Psoas muscle (tissue), 8 donors: ENCODE measurements at places on chromosomes 16 and 17. TPM values are rescaled to one million over a fixed set of nuclear protein-coding genes. Genes with fewer than 3 reads are reported as not detected.

HS3ST3B1 gene
- polyA plus RNA-seq: 1.6 TPM

DNA sequence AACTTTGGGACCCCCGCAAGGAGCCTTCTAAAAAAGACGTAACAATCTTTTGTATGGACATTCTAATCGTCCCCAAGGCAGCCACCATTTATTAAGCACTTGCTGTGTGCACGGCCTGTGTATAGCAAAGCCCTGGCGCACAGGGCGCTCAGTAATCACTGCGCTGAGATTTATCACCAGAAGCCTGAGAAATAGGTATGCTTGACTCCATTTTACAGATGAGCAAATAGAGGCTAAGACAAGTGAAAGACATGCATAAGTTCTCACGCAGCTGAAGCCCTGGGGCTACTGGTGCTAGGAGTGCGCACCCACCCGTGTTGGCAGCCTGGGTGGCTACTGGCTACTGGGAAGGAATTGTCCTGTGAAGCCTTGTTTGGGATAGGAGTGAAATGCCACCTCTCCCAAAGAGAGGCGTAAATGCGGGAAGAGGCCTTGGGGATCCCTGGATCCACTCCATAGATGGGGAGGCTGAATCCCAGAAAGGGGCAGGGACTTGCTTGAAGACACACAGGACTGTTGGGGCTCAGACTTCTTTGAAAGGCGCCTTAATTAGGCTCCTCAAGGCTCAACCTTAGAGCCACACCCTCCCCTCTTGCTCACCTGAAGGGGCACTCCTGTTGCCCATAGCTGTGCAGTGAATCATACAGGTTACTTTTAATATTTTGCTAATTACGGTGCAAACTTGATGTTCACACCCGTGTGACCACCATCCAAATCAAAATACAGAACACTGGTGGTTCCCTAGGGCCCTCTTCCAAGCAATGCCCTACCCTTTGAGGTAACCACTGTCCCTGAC is 634 bp upstream of the NATD1 start:
- H3K27ac ChIP-seq: peak overlapping the region; percentile 94
- no peaks in the 10 kb centered on the region for H3K27me3 ChIP-seq
- H3K4me3 ChIP-seq: peak overlapping the region; percentile 71

DNA sequence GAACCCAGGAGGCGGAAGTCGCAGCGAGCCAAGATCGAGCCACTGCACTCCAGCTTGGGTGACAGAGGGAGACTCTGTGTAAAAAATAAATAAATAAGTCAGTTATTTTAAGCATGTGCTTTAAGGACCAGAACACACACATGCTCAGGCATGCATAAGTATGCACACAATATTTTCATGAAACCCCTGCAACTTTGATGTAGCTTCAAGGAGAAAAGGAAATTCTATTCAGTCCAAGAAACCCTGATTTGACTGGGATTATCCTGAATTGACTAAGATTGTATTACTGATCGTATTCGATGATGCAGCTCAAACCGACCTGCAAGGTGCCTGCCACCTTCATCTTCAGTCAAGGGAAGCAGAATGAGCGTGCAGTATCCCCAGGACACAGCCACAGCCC is 841 bp downstream of the TEKT5 start:
- DNase-seq: no peak
- H3K4me1 ChIP-seq: no peaks in the 10 kb centered on the region
- no peaks in the 10 kb centered on the region for H3K27me3 ChIP-seq

DNA sequence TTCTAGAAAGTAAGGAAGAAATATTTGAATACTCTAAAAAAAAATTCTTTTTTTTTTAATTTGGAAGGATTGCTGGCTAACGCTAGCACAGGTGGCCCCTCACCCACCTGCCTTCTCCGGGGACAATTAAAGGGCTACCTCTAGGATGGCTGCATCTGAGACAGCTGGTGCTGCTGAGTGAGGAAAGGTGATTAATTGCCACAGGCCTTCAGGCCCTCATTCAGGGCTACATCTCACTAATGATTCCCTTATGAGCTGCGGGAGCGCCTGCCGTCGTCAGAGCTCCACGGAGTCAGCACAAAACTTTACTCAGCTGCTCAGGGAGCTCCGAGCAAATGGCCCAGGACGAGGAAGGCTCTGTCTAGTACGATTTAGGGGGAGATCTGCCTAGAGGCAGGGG is 27.0 kb upstream of the AKTIP start:
- H3K4me1 ChIP-seq: peaks cover 10% of the 10 kb centered on the region
- no peak overlapping the region for H3K27ac ChIP-seq
- H3K27me3 ChIP-seq: no peaks in the 10 kb centered on the region
- H3K36me3 ChIP-seq: no peaks in the 10 kb centered on the region
- no peak for DNase-seq

DNA sequence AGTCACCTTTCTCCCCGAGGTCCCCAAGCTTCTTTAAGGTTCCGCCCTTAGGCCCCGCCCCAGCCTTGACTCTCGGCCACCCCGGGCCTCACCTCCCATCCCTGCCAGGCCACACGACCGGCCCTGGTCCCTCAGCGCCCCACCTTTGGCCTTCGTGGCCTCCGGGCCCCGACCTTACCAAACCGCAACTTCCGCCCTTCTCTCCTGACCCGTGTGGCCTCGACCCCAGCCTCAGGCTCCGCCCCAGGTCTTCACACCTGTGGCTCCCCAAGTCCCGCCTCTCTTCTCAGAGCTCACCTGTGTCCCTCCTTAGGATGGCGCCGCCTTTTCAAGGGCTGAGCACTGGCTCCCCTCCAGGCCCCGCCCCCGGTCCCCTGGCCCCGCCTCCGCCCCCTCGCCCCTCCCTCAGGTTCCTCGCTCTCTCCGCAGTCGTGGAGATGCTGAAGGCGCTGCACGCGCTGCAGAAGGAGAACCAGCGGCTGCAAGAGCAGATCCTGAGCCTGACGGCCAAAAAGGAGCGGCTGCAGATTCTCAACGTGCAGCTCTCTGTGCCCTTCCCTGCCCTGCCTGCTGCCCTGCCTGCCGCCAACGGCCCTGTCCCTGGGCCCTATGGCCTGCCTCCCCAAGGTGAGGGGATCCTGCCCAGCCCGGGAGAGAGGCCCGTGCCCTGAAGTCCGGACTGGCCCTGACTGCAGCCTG is 10.0 kb upstream of the CISD3 start:
- no peak overlapping the region for H3K27ac ChIP-seq
- no peaks in the 10 kb centered on the region for H3K4me1 ChIP-seq
- no peaks in the 10 kb centered on the region for H3K27me3 ChIP-seq
- no peak overlapping the region for H3K4me3 ChIP-seq

DNA sequence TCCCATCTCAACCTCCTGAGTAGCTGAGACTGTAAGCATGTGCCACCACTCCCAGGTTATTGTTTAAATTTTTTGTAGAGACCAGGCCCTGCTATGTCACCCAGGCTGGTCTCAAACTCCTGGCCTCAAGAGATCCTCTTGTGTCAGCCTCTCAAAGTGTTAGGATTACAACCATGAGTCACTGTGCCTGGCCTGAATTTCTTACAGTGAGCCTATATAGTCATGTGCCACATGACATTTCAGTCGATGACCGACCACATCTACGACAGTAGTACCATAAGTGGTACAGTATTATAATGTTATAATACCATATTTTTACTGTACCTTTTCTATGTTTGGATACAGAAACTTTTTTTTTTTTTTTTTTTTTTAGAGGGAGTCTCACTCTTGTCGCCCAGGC is 195.3 kb downstream of the STX8 start:
- H3K4me1 ChIP-seq: no peaks in the 10 kb centered on the region
- H3K4me3 ChIP-seq: no peak overlapping the region
- DNase-seq: no peak
- H3K27me3 ChIP-seq: no peaks in the 10 kb centered on the region
- no peaks in the 10 kb centered on the region for H3K36me3 ChIP-seq

DNA sequence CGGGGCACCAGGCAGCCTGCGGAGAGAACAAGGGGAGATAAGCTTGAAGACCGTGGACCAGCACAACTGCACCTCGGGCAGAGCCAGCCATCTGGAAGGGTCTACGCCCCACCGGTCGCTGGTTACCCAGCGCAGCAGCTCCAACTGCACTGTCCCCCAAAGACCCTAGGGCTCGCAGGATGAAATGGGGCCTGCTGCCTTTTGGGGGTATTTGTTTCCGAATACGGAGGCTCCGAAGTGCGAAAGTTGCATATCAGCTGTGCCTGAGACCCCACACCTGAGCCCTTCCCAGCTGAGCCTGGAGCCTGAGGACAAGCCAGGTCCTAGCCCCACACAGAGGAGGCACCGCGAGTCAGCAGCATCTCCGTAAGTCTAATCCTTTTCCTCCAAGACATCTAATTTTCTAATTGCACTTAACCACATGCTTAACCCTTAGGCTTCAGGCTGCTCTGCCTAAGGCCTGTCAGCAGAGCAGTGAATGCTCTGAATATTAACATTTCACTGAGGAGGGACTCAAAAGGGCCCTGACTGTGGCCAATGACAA is 4.0 kb downstream of the KIFC3 start:
- no peaks in the 10 kb centered on the region for H3K36me3 ChIP-seq
- no peak for DNase-seq

DNA sequence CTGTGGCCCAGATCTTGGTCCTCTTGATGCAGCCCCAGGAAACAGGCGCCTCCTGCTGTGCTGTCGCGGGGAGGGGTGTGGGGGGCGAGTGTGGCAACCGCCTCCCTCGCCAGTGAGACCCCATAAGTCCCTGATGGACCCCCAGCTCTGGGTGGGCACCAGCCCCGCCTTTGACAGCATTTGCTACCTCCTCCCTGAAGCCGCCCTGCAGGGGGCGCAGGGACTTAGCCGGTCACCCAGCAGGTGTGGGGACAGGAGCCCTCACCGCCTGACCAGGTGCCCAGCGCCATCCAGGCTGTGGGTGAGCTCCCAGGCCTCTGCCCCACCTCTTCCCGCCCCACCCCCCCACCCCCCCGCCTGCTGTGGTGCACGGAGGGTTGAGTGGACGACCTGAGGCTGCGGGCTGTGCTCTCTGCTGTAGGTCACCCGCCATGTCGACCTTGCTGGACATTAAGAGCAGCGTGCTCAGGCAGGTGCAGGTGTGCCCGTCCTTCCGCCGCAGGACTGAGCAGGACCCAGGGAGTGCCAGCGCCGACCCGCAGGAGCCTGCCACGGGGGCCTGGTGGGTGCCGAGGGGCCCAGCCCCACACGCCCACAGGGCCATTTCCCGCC is 4.8 kb downstream of the BAIAP3 start:
- H3K4me1 ChIP-seq: peaks cover under 1% of the 10 kb centered on the region
- H3K27ac ChIP-seq: no peak overlapping the region
- no peaks in the 10 kb centered on the region for H3K27me3 ChIP-seq
- H3K4me3 ChIP-seq: no peak overlapping the region

DNA sequence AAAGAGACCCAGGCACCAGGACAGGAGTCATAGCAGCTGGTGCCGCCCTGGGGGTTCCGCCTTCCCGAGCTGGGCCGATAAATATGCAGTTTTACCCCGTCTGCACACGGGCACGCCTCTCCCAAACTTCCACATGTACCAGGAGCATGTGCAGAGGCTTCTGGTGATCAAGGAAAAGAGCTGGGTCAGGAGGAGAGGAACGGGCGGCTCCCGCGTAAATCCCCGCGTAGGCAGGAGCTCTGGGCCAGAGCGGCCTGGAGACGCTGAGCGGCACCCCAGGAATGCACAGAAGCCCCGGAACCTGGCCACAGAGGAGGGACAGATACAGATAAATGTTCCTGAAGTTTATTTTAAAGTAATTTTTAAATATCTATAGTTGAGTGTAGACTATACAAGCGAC is 46.6 kb upstream of the METRNL start:
- no peaks in the 10 kb centered on the region for H3K27me3 ChIP-seq
- no peak overlapping the region for H3K4me3 ChIP-seq
- no peak for DNase-seq
- H3K36me3 ChIP-seq: peaks cover 12% of the 10 kb centered on the region
- no peaks in the 10 kb centered on the region for H3K4me1 ChIP-seq

TP53TG3C gene
- polyA plus RNA-seq: not detected

BAHCC1 gene
- 2.8 TPM for polyA plus RNA-seq

QRICH2 gene
- 1.1 TPM for polyA plus RNA-seq

DNA sequence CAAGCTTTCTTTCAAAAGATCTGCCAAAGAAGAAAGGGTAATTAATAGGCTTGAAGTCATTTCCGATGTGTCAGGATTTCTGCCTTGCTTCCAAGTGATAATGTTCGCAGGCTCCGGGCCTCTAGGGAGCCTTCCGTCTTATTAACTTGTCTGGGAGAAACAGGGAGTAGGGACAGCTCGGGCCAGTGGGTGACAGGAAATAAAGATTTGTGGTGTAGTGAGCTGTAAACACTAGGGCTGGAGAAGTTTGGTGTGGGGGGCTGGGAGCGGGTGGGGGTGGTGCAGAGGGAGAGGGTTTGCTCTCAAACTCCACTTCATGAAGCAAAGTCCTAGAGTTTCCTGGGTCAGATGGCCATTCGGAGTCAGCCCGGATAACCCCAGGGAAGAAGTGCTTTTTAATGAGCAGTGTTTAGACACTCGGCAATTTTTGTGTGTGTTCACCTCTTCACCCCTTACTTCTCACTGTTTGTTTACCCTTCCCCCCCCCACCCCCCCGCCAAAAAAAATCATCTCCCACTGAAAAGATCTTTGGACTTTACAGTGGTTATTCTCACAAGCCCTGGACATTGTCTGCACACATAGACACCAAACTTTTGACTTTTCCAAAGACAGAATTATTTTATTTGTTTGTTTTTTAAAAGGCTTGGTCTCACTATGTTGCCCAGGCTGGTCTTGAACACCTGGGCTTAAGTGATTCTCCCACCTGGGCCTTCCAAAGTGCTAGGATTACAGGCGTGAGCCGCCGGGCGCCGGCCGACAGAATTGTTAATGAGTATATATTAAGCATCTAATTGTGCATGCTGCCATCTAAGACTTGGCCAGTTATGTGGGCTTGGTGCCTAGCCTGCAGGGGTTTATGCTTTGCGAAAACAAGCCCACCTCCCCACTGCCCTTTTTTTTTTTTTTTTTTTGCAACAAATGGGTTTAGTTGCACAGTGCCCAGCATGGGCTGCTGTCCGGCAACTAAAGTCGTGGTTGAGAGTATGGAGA is 196.4 kb downstream of the CCDC182 start:
- peak overlapping the region; percentile 36 for H3K27ac ChIP-seq
- H3K4me1 ChIP-seq: peaks cover 43% of the 10 kb centered on the region
- no peak for DNase-seq
- H3K4me3 ChIP-seq: no peak overlapping the region
- H3K36me3 ChIP-seq: no peaks in the 10 kb centered on the region

GRCh38 chr17:78759203-78759968 is 22.7 kb downstream of the CYTH1 start:
- no peak overlapping the region for H3K4me3 ChIP-seq
- peaks cover 34% of the 10 kb centered on the region for H3K4me1 ChIP-seq
- no peak overlapping the region for H3K27ac ChIP-seq
- H3K36me3 ChIP-seq: no peaks in the 10 kb centered on the region
